ENCODE measurements at places on chromosomes 2 and 18. TPM values are rescaled to one million over a fixed set of nuclear protein-coding genes. Genes with fewer than 3 reads are reported as not detected.

The ALPG gene
- total RNA-seq = not detected

The NIF3L1 gene
- 25.2 TPM for total RNA-seq

The CYP1B1 gene
- total RNA-seq = 184 TPM

The CYTIP gene
- not detected for total RNA-seq

The ANKRD39 gene
- total RNA-seq = 6.5 TPM

Data from smooth muscle cell of trachea (primary cell).